ENCODE measurements at places on chromosomes 11 and 22.

DNA sequence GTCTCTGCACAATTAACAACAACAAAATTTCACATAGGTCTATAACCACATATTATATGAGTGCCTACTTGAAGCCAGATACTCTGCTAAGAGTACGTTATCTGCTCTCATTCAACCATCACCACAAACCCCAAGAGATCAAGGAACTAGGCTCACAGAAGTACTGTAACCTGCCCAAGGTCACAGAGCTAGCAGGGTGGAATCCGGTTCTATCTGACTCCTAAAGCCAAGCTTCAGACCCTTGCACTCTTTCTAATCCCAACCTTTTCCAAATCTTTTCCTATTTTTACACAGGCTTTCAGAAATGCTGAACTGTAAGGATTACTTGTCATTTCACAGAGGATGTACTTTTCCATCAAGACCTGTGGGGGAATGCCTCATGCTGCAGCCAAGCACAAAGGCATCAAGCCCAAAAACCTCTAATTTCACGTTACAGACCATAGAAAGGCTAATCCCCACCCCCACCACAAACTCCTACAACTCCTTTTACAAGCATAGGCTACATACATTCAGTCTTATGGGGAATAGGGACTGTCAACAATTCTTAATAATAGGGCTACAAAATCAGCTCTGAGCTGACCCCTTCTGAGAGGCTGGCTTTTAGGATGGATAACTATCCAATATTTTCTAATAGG lies 927 bp downstream of the PRCP start:
- peak; percentile 41 for DNase-seq

DNA sequence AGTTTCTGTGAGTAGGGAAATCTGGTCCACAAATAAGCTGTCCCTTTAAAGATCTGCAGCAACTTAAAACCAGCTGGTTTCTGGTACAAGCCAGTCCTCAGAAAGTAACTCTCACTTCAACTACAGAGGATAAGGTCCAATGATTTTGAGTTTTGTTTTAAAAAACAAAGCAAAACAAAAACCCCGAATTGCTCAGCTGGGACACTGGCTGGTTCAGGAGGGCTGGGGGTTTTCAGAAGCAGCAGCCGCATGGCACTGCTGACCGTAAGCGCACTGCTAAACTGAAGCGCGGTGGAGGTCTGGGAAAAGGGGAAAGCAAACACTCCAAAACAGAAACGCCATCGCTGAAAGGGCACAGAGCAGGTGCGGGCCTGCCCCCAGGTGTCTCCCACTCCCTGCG lies 59.7 kb downstream of the MICAL3 start:
- DNase-seq, result no peak

DNA sequence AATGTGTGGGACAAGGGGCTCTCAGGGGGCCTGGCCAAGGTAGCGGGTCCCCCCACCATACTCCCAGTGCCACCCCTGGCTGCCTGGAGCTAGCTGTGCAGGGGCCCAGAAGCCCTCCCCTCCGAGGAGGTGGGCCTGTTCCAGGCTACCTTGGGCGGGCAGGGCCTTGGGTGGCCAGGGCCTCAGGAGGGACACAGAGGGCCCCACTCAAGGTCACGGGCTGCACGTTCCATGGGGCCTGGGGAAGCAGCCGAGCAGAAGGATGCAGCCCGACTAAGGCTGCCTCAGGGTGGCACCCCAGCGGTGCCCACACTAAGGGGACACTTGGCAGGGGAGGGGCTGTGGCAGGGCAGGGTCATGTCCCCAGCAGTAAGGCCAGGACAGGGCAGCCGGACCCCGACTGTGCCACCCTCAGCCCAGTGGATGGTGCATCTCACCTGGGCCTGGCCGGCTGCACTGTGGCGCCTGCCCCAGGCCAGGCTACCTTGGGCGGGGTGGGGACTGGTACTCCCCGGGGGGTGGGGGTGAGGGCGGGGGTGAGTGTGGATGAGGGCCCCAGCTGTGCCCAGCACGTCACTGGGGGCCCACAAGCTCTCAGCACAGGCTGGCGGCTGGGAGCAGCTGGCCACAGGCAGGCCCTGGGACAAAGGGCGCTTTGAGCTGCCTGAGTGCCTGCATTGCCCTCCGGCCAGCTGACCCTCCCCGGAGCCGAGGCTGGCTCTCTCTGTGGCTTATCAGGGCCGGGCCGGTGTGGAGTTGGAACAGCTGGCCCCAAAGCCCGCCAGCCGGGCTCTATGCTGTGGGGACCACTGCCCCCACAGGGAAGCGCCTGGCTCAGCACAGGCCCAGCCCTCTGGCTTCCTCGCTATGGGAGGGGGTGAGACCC lies 117.1 kb downstream of the KCNQ1 start:
- DNase-seq, result no peak

DNA sequence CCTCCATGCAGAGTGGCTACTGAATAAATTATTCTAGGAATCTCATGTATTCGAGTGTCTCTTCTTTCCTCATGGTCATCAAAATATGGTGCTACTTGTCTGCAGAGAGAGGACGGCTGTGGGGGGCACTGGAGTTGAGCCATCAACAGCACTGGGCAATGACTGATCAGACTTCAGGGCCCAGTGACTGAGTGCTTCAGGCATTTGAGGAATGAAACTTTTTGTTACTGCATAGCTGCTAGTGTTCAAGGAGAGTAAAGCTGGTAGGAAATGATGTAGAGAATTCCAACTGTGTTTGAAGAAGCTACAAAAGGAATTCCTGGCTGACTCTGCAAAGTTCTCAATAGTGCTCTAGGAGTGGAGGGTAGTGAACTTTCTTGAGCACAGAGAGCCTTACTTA lies 277.7 kb downstream of the CADM1 start:
- DNase-seq, result no peak

- DNase-seq, result no peak
Observed at GRCh38 chr11:33557201-33557600, 143.4 kb downstream of the C11orf91 start.

DNA sequence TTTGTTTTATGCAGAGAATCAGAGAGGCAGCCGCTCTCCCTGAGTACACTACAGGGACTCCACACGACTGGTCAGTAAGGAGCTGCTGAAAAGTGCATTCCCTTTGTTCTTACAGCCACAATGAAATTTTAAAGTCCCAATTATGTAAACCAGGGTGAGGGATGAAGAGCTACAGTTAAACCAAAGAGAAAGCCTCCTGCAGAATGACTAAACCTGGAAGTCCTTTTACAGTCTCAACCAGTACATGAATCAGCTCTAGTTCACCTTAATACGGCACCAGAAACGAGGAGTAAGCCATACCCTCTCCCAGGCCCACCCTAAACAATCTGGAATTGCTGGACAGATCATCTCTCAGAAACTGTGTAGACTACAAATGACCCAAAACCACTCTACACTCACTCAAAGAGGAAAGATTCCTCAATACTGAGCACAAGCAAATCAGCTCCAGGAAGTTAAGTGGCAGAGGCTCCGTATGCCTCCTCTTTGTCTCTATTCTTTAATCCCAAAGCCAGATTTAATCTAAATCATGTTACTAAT lies 113.1 kb downstream of the RBFOX2 start:
- no peak for DNase-seq

DNA sequence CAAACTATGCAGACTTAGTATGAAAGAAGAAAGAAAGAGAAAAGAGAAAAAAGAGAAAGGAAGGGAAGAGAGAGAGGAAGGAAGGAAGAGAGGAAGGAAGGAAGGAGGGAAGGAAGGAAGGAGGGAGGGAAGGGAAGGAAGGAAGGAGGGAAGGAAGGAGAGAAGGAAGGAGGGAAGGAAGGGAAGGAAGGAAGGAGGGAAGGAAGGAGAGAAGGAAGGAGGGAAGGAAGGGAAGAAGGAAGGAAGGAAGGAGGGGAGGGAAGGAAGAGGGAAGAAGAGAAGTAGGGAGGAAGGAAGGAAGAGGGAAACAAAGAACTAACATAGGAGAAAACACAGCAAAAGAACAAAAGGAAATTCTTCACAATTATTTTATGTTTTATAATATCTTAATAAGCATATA lies 502.1 kb downstream of the SOX6 start:
- no peak for DNase-seq

GRCh38 chr11:14417617-14418374 lies 58.8 kb upstream of the RRAS2 start:
- DNase-seq, result no peak

DNA sequence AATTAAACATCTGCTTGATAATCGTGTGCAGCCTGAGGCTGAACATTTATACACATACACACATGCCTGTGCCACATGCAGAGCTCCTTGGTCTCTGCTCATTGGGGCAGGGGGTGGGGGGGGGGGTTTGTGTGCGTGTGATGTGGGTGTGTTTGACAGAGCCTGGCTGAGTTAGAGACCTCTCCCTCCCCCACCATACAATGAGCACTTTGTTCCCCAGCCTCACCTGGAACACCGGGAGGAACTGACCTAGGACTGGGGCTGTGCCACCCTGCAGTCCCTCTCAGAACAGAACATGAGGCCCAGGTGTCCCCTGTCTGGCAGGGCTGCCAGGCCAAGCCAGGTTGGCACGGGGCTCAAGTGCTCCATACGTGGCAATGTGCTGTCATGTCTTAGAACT lies 96.6 kb downstream of the TP53I11 start:
- DNase-seq, result no peak

- DNase-seq, result no peak
Observed at GRCh38 chr11:13841393-13841792, 121.1 kb upstream of the SPON1 start.

All from NCI-H187 (cell line).